NAMALWA (cell line): ENCODE measurements at places on chromosomes 13 and 19.
A peak's percentile ranks its signal among the peaks of the same experiment; 100 is the strongest.

DNA sequence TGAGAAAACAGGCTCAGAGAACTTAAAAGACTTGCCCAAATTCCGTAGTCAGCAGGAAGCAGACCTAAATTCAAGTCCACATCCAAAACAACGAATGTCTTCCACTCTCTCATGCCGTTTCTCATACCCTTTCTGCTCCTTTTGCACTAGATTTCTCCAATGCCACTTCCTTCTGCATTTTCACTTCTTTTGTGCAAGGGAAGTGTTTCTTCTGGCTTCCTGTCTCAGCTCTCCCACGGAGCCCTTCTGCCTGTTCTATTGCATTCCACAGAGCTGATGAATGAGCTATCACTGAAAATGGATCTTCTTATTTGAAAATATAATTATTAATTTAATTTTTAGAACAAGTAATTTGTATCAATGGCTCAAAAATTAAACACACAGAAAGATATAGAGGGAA lies 56.1 kb upstream of the STK24 start:
- no peak for DNase-seq

DNA sequence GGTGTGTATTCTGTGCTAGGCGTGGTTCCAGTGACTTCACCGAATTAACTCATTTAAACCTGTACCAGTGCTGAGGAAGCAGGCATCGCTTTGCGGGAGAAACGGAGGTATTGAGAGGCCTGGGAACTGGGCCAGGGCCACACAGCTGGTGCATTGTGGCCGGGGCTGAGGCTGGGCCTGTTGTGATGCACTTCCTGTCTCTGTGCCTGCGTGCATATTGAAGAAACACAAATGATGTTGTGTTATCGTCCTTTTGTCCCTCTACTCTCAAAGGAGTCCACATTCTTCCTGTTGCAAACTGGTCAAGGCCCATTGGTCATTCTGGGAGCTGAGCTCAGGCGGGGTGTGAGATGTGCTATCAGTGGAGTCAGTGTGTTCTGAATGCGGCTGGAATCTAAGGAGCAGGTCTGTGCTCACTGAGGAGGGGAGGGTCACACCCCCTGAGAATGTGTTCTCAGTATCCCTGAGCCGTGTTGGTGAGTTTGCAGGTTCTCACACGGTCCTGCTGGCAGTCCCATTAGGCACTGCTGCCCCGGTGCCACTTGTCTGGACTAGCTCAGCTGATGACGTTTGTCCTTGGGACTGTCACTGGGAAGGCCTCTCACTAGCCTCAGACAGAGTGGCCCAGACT lies 62.1 kb downstream of the ARHGEF7 start:
- DNase-seq, result peak; percentile 77

GRCh38 chr13:109900741-109901140 lies 114.4 kb upstream of the IRS2 start:
- no peak for DNase-seq

DNA sequence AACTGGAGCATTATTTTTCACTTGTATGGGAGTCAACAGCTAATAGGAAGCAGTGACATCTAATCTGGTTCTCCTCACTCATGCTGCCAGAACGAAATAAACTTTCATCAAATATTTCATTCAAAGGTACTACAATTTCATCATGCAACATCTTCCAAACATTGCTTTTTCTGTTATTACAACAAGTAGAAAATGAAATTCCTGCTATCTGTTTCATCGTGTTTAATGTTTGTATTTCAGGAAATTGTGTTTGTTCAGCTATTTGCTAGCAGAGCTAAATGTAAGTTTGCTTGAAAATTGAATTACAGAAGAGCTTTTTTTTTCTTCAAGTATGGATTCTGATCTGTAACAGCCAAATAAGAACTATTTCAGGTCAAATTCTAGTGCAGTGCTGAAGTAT lies 90.1 kb downstream of the SLITRK6 start:
- no peak for DNase-seq

DNA sequence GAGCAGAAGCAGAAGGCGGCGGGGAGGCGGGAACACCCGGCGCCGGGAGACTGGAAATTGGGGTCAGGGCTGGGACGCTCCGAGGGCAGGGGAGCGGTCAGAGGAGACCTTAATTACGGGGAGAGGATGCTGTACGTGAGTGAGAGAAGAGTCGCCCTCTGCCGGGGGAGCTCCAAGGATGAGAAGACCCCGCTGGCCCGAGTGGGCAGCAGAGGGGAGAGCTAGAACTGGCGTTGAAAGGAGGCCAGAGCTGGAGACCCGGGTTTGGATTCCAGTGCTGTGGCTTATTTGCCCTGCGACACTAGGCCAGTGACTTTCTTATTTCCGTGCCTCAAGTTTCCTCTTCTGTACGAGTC lies 536 bp downstream of the FAM32A start:
- DNase-seq, result peak; percentile 75

- DNase-seq, result no peak
Observed at GRCh38 chr13:92734068-92734467, 492.5 kb upstream of the GPC6 start.

DNA sequence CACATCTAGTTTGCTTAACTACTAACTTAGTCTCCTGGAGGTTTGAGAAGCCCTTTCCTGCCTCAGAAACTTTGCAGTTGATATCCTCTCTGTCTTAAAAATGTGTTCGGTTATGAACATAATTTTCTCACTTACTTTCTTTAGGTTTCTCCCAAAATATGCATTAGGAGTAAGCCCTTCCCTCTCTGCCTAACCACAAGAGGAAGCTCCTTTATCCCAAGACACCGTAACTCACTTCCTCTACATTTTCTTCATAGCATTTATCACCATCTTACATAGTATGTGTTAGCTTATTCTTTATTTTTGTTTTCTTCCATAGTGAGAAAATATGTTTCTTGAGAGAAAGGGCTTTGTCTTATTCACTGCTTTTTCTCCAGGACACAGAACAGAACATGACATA lies 952.5 kb upstream of the ATXN8OS start:
- DNase-seq, result no peak

DNA sequence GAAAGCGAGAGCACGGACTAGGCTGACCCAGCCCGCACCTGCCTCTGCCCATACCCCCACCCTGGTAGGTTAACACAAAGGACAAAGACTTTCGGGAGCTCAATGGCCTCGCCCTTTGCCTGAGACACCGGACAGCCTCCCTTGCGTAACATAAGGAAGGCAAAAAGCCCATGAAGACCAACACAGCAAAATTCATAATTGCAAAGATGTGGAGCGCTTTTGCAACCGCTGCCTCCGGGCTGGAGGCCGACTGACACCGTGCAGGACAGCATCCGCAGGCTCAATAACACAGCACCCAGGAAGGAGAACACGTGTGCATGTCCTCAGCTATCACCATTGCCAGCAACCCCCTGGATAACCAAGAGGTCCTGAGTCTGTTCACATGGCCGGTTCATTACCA lies 15.4 kb downstream of the LILRA1 start:
- no peak for DNase-seq

GRCh38 chr19:46387713-46388130 lies 25.6 kb downstream of the CCDC8 start:
- no peak for DNase-seq

DNA sequence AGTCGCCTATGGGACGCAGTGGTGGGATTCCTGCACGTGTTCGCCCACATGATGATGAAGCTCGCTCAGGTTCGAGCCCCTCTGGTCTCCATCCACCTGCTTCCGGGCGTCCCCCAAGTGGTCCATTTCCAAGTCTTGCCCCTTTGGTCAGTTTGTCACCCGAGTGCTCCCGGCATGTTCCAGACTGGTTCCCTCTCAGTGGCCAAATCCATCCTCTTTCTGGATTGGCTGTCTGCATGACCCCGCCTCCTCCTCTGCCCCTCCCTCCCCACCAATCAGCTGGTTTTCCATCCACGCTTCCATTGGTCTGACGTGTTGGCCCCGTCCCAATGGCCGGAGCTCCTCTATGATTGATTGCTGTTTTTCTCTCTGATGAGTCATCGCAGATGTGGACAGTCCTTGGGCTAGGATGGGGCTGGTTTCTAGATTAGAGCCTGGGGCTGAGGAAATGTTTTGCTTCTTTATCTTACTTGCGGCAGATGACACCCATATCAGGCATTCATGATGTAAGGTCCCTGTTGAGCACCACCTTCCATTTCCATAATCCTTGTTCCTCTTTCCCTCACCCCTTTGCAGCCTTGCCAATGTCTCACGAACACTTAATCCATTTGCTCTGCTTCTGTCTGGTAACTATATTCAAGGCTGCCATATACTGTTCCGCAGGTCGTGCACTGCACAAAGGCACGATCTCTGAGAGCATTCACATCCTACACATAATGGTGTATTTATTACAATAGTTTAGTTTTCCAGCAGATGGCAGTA lies 73.8 kb downstream of the MAP4K1 start:
- DNase-seq, result peak; percentile 88

DNA sequence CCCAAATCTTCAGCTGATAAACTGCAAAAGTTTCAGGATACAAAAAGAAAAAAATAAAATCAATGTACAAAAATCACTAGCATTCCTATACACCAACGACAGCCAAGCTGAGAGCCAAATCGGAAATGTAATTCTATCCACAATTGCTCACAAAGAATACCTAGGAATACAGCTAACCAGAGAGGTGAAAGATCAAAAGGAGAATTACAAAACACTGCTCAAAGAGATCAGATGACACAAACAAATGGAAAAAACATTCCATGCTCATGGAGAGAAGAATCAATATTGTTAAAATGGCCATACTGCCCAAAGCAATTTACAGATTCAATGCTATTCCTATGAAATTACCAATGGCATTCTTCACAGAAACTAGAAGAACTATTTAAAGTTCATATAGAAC lies 29.5 kb downstream of the NLRP11 start:
- DNase-seq, result no peak

- no peak for DNase-seq
Observed at GRCh38 chr13:35961461-35962220, 169.5 kb downstream of the DCLK1 start.

DNA sequence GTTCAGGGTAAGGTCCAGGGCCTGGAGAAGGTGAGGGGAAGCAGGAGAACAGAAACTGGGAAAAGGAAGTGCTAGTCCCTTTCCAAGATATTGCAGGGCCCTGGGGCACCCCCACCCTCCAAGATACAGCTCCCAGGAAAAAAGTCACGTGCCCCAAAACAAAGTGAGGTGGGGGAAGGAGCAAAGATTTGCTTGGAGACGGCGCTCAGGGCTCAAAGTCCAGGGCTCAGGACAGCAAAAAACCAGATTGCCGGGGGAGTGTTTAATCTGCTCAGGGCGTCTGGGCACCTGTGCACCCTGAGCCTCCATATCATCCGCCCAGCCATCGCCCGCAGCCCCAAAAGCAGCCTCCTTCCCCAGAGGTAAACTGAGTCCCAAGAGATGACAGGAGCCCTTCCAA lies 6.3 kb downstream of the SMIM24 start:
- no peak for DNase-seq

- DNase-seq, result no peak
Observed at GRCh38 chr13:43991773-43992201, 112.1 kb downstream of the LACC1 start.

DNA sequence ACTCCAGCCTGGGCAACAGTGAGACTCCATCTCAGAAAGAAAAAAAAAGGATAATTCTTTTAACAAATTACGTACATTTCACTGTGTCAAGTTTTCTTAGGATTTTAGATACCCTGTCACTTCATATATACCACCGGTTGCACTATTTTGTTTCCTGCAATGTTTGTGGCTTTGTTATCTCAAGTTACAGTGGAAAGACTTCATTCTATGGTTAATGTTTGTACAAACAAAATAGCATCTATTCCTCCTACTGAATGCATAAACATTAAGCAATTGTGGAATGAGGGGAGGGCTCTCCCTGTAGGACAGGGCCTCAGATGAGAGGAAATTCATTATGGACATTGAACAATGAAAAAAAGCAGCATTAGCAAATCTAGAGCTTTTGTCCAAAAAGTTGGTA lies 120.1 kb downstream of the DNAJC3 start:
- no peak for DNase-seq

GRCh38 chr19:40716031-40716481 lies 630 bp downstream of the COQ8B start:
- peak; percentile 65 for DNase-seq

DNA sequence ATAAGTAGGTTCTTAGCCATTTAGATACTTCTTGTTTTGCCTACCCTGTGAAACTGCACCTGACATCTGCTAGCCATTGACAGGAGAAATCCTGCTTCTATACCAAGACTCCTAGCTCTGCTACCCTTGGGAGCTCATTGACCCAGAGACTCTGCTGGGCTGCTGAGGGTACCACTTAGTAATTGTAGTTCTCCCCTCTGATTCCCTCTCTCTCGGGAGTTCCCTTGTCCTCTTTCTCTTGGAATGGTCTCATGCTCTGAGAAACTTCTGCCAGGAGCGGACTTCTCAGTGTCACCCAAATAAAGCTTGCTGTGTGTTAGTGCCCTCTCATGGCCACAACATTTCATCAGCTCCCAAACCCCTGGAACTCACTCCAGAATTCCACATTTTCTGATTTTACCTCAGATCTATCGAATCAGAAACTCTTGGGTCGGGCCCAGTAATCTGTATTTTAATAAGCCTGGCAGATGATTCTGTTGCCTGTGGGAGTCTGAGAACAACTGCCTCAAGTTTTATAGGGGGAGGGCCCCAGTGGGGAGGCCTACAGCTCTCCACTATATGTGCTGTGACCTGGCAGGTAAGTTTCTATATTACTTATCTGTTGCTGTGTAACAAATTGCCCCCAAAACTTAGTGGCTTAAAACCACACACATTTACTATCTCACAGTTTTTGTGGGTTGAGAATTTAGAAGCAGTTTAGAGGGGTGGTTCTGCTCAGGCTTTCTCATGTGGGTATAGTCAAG lies 221.1 kb downstream of the TDRD3 start:
- no peak for DNase-seq

GRCh38 chr19:53877361-53877766 lies 4.6 kb upstream of the PRKCG start:
- peak; percentile 90 for DNase-seq
